ENCODE measurements at places on chromosomes 2 and 18.

DNA sequence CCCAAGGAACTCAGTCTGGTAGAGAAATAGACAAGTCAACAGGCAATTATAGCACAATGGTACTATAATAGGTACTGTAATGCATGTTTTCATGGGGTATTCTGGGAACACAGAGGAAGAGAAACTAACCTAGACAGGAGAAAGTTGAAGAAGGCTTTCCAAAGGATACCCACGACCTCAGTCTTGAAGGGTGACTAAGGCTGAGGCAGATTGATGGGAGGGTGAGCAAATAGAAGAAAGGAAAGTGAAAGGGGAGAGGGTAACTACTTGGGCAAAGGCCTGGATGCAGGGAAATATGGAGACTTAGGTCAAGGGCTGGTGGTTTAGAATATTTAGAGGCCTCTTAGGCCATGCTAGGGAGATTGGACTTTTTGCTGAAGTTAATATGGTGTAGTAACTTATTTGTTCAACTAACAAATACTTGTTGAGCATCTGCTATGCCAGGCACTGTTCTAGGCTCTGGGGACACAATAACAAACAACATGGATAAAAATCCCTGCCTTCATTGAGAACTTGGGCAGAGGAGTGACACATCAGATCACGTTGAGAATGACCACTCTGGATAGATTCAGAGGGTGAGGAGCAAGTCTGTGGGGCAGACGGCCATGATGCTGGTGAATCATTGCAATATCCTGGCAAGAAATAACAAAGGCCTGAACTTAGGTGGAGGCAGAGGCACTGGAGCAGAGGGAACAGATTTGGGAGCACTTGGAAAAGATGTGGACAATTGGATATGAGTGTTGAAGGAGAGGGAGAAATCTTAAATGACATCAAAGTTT is 56.4 kb downstream of the PLB1 start:
- no peak for ATAC-seq

DNA sequence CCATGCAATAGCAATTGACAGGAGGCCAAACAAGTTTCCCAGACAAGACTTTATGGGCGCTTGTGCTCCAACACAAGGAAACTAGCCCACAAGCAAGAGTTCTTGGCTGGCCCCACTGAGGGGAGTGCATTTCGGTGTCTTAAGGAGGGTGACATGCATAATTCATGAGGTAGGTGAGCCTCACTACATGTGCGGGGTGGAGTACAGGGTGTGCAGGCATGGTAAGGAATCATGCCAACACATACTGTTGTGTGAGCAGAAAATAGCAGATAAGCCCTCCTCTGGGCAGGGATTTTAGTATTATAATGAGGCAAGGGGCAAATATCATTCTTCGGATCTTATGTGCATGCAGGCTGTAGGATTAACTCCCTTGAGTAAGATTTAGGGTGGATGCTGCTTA is 78.7 kb upstream of the SLC1A4 start:
- ATAC-seq: no peak

DNA sequence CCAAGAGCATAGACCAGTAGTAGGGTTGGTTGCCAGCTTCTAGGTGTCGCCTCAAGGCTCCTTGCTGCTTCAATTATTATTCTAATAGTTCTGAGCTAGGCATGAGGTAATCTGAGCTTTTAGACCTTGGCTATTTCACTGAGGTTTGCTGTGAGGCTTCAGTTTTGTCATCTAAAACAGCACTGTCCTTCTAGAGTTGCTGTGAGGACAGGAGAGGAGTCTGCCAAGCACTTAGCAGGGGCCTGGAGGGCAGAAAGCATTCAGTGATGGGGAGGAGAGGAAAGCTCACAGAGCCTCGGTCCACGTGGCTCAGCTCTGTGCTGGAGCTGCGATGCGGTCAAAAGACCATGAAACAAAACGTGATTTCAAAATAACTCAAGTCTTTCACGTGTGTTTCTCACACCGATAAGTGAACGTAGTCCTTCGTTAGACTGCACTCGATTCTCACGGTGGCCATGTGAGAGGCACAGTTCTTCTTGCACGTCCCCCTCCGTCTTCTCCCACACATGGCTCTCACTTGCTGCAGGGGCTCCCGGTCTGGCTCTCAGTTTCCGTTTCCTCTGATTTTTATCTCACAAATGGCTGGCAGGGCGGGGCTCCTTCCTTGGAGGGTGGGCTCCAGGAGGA is 113.7 kb downstream of the B3GNT2 start:
- ATAC-seq: no peak

DNA sequence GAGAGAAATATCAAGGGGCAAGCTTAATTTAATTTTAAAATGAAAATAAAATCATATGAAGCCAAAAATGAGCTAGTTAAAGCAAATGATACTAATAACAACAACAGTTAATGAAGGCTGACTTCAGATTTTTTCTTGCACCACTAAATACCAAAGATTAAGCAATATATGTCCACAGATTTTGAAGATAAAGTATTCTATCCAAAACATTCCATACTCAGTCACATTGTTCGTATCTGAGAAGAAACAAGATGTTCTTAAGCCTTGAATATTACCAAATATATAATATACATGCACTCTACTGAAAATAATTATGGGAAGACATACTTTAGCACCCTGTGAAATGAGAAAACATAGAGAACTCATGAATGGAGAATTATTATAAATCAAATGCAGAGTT is 593.3 kb upstream of the SYT4 start:
- ATAC-seq: no peak

- no peak for ATAC-seq
These were observed 168.5 kb downstream of the SUCLG1 start for GRCh38 chr2:84290537-84290936.

GRCh38 chr2:152278526-152278925 is 56.4 kb upstream of the FMNL2 start:
- ATAC-seq: no peak

DNA sequence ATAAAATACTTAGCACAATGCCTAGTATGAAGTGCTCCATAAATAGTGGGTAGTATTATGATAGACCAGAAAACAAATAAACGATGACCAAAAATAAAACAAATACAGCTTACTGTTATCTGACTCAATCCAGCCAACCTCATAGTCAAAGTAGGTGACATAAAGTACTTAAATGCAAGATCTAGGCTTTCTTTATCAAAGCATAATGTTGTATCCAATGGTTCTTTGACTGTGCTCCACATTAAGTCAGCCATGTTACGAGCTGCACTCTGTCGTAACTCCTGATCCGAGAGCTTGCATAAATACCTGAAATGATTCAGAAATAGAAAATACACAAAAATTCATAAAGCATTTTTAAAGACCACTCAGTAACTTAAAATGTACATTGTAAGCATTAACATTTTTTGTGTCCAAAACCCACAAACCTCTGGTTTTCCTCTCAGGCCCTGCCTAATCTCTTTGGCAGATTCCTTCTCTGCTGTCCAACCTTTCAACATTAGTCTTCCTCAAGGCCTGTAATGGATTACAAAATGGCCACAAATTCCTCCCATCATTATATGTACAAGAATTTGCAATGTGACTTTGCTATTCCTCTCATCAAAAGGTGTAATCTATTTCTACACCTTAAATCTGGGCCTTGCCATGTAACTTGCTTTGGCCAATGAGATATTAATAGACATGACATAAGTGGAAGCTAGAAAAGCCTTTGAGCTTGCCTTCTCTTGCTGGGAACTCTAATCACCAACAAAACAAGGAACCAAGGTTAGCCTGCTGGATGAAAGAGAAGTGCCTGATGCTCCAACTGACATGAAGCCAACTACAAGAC is 90.6 kb downstream of the USP34 start:
- ATAC-seq: no peak
